Panc1 (cell line): ENCODE measurements at places on chromosomes 2 and 18.

DNA sequence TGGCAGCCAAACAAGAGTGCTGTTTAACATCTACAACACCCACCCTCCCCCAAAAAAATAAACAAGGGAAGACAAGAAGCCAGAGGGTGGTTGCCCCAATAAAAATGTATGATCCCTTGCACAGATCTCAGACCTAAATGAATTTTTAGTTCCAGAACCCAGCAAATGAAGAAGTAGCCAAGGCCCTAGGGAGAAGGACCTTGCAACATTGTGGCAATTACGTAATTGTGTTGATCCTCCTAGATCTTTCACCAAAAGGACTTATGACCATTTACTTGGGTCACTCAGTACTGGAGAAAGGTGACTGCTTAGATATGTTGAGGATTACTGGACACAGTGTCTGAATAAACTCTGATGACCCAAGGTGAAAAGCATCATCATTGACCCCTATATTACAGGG is 1393.8 kb downstream of the LRP1B start:
- DNase-seq: no peak

GRCh38 chr18:56789004-56789888 is 138.1 kb downstream of the WDR7 start:
- peak; percentile 13 for DNase-seq

- no peak for DNase-seq
These were observed 76.7 kb downstream of the TGIF1 start for GRCh38 chr18:3526421-3527354.

DNA sequence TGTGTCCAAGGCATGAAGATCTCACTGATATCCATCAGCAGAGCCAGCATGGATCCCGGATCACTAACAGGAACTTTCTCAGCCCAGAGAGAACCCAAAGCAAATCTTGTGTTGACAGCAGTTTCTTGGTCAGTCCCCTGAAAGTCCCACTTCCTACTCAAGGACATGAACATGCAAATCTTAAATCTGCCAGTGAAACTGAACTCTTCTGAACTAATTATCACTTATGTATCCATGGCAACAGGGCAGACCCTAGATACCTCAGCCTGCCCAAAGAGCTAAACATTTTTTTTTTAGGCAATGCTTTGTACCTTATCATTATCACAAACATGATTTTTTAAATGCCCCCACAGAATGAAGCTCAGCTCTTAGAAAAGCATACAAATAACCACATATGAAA is 127.8 kb upstream of the DDX18 start:
- DNase-seq: no peak

GRCh38 chr18:23986600-23987359 is 27.8 kb upstream of the TTC39C start:
- no peak for DNase-seq

- no peak for DNase-seq
These were observed 694.7 kb downstream of the CBLN2 start for GRCh38 chr18:71849407-71849806.

GRCh38 chr18:741931-742512 is 29.6 kb upstream of the ENOSF1 start:
- peak; percentile 18 for DNase-seq

DNA sequence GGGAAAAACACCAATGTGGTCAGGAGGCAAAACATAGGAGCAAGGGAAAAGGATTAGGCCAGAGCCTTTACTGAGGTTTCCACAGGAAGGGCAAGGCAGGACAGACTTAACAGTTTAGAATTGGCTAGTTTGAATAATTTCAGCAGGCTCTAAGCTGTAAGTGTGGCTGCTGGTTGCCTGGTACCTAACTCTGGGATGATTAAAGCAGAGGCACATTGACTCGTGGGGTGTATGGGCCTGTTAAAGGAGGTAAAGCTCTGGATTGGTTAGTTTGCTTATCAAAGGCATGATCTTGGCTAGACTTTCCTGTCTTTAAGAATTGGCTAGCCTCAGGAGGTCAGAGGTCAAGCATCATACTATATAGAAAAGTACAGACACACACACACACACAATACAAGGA is 132.6 kb downstream of the SPAG16 start:
- no peak for DNase-seq

DNA sequence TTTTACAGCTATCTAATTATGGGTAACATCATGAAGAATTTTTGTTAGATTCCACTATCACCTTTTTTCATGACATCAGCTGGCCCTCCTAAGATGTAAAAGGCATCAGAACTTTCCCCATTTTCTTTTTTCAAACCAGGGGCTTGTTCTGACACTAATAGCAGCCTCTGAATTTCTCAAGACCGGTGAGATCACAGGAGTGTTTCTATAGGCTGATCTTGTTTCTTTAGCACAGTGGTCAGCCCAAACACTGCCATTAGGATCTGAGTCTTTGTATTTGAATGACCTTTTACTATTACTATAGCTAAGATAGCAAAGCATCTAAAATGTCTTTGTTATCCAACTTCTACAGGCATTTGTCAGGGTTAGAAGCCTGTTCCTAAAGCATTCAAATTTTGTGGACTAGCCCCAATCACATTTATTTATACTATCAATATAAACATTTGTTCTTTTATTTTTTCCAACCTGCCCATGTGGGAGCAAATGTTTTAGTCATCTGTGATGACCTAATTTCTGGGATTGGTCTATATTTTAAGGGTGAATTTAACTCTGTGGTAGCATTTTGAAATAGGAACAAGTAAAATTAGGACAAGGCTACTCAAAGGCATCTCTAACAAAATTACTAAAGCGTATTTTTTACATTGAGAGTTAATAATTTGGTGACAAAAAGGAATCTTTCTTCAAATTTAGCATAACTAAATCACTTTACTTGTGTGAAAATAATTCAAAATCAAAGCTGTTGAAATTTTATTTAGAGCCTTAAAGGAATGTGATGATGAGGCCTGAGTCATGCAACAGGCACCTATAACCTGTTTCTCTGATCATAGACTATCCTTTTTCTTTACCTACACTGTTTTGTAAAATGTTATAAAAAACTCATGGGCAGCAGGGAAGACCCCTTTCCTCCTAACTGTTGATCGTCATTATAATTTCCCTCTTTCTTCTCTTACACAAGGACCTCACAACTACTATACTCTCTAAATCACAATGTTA is 39.3 kb downstream of the ZAP70 start:
- no peak for DNase-seq

GRCh38 chr18:32469691-32470459 is 807 bp downstream of the GAREM1 start:
- DNase-seq: no peak

DNA sequence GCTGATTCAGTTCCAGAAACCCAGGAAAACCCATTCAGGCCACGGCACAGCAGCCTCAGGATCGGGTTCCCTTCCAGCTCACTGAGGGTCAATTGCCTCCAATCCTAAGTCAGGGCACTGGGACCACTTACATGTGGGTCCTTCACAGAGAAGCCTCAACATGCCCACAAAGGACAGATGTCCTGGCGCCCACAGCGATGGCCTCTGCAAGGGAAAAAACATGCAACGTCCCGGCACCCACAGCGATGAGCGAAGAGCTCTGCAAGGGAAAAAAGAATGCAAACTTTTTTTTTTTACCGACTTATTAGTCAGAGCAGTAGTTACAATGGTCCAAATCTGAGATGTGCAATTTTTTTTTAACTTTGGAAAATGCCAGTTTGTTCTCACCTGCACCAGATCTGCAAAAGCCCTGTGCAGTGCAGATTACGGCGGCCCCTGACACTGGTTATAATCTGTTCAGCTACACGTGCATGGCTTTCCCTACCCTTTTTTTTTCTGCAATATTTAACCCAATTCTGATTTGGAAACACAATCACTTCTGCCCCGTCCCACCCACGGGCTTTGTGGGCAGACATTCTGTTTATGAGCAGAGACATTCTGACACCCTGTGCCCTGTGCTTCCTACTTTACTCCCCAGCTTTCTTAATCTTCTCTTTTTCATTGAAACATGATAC is 159.3 kb upstream of the SALL3 start:
- DNase-seq: no peak

- no peak for DNase-seq
These were observed 108.0 kb downstream of the DPP4 start for GRCh38 chr2:161965994-161966393.

- DNase-seq: no peak
These were observed 225.4 kb downstream of the TWIST2 start for GRCh38 chr2:239073270-239073669.

GRCh38 chr2:189952536-189953109 is 109.9 kb downstream of the MSTN start:
- no peak for DNase-seq

DNA sequence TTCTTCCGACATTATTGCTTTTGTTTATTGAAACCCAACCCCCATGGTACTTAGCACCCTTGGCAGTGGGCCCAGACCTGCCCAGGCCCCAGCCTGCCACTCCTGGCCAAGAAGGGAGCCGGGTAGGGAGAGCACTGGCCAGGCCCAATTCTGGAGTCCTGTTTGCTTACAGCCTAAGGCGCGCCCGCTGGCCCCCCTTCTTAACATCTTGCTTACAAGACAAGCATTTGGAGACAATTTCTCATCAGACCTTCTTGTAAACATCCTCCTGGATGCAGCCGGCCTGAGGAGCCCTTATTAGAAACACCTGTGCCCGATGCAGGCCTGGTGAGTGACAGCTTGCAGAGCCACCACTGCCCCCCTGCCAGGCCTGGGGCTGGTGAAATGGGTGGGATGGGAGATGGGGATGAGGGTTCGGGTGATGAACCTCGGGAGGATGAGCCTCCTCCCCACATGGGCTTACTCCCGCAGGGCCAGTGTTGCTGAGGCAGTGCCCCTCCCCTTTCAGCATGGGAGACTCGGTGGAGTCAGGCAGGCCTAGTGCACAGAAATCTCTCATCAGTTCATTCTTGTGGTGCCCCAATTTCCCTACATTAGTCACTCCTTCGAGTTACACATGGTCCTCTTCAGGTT is 217.5 kb downstream of the CYP26B1 start:
- DNase-seq: no peak

GRCh38 chr18:62999921-63000320 is 284.6 kb downstream of the PHLPP1 start:
- DNase-seq: no peak

DNA sequence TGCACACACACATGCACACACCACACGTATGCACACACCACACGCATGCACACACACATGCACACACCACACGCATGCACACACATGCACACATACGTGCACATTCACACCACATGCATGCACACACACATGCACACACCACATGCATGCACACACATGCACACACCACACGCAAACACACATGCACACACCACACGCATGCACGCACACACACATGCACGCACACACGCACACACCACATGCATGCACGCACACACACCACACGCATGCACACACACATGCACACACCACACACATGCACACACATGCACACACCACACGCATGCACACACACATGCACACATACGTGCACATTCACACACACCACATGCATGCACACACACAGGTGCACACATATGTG is 169.8 kb upstream of the SALL3 start:
- no peak for DNase-seq

DNA sequence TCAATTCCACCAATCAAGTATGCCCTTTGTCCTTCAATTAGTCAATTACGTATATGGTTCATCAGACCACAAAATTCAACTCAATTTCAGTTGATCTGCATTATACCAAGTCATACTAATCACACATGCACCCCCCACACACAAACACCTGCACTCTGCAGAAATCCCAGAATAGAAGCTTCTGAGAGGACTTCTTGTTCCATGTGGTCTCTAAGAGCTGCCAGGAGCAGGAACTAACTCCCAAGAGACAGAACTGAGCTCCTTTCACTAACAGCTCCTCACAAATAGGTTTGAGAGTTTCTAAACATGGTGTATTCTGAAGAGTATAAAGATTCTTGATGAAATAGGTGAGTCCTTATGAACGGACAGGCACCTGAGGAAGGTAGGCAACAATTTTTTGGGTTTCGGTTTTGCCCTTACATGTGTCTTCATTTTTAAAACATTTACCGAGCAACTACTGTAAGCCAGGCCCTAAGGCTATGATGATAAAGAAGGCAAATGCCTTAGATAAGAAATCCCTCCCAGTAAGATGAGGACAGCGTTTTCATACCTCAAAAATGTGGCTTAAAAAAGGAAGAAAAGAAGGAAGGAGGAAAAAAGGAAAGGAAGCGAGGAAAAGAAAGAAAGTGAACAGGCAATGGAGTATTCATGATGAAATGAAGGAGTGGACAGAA is 183.1 kb downstream of the PID1 start:
- no peak for DNase-seq

GRCh38 chr2:231395188-231396057 is at the start of gene B3GNT7:
Gene B3GNT7 (plus strand): TSS chr2:231395710. CDS start chr2:231395804, 94 bp downstream.
- DNase-seq: no peak

DNA sequence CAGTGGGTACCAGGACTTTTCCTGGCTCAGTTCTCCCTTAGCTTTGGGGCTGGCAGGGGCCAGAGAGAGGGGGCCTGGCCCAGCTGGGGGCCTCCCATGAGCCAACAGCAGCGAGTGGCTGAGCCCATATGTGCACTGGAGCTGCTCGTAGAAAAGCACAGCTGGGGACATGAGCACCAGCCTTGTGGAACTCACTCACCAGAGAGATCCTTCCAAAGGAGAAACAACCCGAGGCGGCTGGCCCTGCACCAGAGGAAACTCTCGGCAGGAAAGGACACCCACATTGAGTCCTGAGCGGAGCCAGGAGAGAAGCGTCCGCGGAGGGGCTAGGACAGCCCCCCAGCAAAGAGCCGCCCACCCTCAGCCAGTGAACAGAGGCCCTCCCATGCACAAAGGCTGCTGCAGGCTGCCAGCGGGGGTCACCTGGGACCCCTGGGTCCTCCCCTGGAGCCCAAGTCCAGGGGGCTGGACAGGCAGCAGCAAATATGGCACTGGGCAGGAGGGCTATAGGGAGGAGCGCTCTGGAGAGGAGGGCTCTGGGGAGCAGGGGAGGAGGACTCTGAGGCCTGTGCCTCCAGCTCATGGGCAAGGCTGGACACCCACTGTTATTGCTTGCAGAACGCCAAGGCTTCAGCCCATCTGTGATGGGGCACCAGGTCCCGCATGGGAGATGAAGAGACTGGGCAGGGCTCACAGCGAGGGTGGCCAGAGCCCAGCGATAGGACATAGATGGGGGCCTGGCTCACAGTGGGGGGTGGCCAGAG is 42.1 kb upstream of the SNED1 start:
- DNase-seq: no peak

DNA sequence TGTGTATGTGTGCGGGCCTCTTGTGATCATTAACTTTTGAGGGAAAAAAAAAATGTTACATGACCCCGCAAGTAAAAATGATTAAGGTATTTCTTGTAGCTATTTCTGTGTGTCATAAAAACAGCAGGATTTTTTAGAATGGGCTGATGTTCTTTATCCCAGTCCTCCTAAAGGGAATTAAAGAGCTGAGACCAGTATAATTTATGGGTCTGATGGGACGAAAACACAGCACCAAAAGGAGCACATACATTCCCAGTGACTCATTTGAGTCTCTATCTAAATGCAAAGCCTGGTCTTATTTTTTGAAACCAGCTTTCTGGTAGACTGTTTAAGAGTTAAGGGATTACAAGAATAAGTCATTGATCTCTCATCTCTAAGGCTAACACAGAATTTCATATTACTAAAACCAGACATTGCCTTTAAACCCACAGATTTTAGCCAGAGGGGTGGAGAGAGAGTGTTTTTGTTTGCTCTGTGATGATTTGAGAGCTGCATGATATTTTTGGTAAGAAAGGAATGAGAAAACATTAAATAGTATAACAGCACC is 342.3 kb upstream of the EPHA4 start:
- DNase-seq: no peak

- DNase-seq: no peak
These were observed 56.1 kb upstream of the C2orf15 start for GRCh38 chr2:99085421-99085820.

- no peak for DNase-seq
These were observed 24.6 kb downstream of the SOWAHC start for GRCh38 chr2:109638795-109639194.

- no peak for DNase-seq
These were observed 59.0 kb upstream of the UPP2 start for GRCh38 chr2:158042666-158043065.

- peak; percentile 8 for DNase-seq
These were observed 58.1 kb downstream of the AGAP1 start for GRCh38 chr2:235551965-235552364.
